ENCODE measurements at places on chromosomes 1 and 21.

DNA sequence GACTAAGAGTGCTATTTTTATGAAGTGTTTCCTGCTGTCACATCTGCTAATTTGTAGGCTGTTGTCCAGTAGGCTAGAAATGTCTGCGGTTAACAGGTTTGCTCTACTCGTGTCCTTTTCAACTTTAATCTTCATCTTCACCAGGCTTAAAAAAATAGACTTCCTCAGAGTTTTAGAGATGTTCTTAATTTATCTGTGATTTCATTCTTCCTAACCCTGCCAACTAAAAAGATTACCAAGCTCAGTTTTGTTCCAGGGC is 66.8 kb downstream of the SASS6 start:
- H3K27ac ChIP-seq, result peak overlapping the region; percentile 15
- peaks cover 9% of the 10 kb centered on the region for H3K4me1 ChIP-seq
- peaks cover 44% of the 10 kb centered on the region for H3K36me3 ChIP-seq
- no peak for DNase-seq
- no peaks in the 10 kb centered on the region for H3K27me3 ChIP-seq

DNA sequence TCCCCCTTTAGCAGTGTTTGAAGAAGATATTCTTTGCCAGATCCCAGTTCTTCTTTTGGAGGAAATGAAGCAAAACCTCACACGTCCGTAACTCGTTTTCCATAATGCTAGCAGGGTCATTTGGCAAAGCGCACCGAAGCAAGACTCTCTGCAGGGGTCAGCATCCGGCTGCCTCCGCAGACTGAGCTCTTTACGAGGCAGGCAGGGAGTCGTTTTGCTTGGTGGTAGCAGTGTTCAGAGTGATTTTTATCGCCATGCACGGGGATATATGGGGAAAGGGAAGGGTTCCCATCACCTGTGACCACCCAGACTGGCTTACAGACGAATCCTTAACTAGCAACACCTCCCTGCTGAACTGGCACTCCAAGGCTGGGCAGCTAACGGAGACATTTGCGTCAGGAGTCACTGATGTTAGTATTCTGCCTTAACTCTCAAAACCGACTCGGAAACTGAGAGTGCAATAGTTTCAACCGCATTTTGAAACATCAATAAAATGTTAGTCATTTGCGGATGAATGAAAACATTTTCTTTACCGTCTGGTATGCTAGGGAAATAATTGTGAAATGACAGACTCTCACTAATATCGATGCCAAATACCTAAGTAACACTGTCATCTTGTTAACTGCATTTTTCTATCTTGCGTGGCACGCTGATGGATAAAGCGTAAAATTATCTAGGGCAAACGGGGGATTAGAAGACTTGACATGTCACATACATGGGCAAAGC is 2.2 kb upstream of the NEGR1 start:
- DNase-seq, result peak; percentile 56
- peaks cover 17% of the 10 kb centered on the region for H3K27me3 ChIP-seq
- no peak overlapping the region for H3K4me3 ChIP-seq
- no peaks in the 10 kb centered on the region for H3K36me3 ChIP-seq
- H3K4me1 ChIP-seq, result peaks cover 18% of the 10 kb centered on the region
- H3K27ac ChIP-seq, result no peak overlapping the region

DNA sequence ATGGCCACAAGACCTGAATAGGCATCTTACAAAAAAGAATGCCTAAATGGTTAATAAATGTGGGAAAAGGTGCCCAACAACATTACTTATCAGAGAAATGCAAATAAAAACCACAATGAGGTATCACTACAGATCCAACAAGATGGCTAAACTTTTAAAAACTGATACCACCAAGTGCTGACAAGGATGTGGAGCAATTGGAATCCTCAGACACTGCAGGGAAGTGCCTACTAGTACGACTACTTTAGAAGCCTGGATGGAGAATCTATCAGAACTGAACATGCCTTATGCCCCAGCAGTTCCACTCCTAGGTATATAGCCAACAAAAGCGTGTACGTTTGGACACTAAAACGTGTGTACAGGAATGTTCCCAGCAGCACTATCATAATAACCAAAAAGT is 19.9 kb downstream of the TNFRSF8 start:
- no peak overlapping the region for H3K4me3 ChIP-seq
- no peak for DNase-seq
- no peaks in the 10 kb centered on the region for H3K27me3 ChIP-seq
- H3K36me3 ChIP-seq, result peaks cover 47% of the 10 kb centered on the region

DNA sequence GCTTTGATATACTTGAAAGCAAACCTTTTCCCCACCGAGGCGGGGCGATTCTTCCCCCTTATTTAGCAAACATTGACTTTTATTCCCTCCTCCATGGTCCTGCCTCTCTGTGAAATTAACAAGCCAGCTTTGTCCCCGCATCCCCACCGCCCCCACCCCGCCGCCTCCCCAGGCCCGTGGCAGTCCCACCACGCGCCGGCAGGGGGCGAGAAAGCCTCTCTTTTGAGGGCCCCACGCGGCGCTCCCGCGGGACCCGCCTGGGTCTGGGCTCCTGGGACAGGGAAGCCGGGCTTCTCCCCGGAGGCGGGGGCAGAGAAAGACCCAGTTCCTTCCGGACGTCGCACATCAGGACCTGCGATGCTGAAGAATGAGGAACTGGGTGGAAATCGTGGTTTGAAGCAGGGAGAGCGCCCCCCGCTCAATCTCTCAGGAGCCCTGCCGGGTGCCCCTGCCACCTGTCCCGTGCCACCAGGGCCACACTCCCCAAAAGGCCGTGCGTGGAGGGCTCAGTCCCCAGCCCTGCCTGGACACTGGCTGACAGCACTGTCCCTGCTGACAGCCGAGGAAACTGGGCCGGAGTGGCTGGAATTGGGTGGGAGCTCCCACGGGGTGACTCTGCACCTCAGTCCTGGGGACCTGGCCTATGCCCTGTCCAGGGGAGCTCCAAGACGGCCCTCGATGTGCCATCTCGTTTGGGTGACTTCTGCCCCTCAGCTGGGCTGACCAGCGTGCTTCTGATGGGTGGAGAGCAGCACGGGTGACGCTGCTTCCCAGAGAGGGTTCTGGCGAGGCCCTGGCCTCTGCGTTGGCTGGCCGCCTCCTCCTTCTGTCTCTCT is 8.6 kb upstream of the ACTRT2 start:
- H3K27ac ChIP-seq, result no peak overlapping the region
- no peak overlapping the region for H3K4me3 ChIP-seq
- peaks cover 30% of the 10 kb centered on the region for H3K27me3 ChIP-seq
- no peaks in the 10 kb centered on the region for H3K4me1 ChIP-seq
- H3K36me3 ChIP-seq, result peaks cover 3% of the 10 kb centered on the region

- H3K4me1 ChIP-seq, result peaks cover 17% of the 10 kb centered on the region
- no peak overlapping the region for H3K27ac ChIP-seq
- no peaks in the 10 kb centered on the region for H3K27me3 ChIP-seq
- H3K4me3 ChIP-seq, result no peak overlapping the region
Observed at GRCh38 chr1:97905141-97905940, 15.5 kb downstream of the DPYD start.

- peaks cover 5% of the 10 kb centered on the region for H3K4me1 ChIP-seq
- H3K27me3 ChIP-seq, result peaks cover 20% of the 10 kb centered on the region
- no peak overlapping the region for H3K4me3 ChIP-seq
Observed at GRCh38 chr1:94912263-94913184, 14.4 kb downstream of the CNN3 start.

DNA sequence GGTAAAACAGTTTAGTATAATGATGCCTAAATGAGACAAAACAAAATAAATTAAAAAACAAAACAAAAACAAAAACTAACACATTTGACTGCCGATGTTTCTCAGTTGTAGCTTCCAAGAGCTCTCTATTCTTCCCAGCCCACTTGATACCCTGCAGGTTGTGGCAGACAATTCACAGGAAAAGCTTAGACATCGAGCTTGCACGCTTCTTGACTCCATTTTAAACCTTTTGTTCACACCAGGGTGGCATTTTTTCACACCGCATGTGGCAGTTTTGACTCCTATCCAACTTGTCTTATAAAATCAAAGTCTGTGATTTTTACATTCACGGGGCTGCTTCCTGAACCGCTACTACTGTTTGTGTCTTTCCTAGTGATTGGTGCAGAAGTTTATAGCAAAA is 575.9 kb downstream of the USP25 start:
- H3K4me1 ChIP-seq, result peaks cover 2% of the 10 kb centered on the region
- H3K36me3 ChIP-seq, result no peaks in the 10 kb centered on the region
- no peak overlapping the region for H3K4me3 ChIP-seq
- no peak for DNase-seq
- no peak overlapping the region for H3K27ac ChIP-seq
- no peaks in the 10 kb centered on the region for H3K27me3 ChIP-seq

DNA sequence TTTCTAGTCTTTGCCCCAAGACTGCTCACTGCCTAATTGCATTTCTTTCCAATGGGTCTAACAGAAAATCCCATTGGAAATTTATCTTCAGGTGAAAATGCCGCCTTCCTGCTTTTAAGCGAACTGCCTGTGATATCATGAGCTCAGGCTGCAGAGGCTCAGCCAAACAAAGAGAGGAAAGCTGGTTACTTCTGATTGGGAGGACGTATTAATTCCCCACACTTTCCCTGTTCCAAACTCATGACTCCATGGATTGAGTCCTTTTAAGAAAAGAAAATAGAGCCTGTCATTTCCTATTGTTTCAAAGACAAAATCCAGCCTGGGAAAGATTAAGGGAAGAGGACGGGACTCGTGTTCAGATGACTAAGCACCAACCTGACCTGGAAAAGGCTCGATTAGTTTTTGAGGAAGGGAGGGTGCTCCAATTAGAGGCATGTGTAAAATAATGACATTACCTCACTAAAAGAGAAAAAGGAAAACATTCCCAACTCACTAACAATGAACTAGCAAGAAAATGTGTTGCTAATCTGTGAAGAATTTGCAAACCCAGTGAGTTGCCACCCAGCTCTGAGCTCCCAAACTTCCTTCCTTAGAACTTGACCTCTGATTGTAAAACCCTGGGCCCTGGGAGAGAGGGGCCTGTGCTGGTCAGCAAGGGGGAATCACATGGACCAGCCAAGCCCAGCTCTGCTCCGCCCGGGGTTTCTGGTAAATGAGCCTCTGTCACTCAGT is 61.2 kb downstream of the TCP10L start:
- no peaks in the 10 kb centered on the region for H3K4me1 ChIP-seq
- no peak overlapping the region for H3K4me3 ChIP-seq
- no peak overlapping the region for H3K27ac ChIP-seq
- H3K36me3 ChIP-seq, result no peaks in the 10 kb centered on the region

DNA sequence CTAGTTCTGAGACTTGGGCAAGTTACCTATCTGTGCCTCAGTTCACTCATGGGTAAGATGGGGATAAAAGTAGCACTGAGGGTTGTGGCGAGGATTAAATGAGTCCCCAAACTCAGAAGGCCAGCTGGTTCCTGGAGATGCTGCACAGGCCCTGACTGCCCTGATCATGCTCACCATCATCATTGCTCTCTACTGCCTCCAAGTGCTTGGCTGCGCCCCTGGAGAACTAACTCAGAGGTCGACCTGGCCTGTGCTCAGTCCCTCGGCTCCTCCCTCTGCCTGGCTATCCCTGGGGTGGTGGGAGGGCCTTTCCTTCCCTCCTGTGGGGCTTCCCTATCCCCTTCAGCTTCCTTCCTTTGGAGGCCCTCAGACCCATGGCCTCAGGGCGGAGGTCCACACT is 5.6 kb downstream of the SLC5A9 start:
- H3K4me3 ChIP-seq, result no peak overlapping the region
- peaks cover 9% of the 10 kb centered on the region for H3K4me1 ChIP-seq
- H3K27me3 ChIP-seq, result peaks cover 8% of the 10 kb centered on the region
- DNase-seq, result no peak
- no peaks in the 10 kb centered on the region for H3K36me3 ChIP-seq

GRCh38 chr1:44602634-44603628 is 71.3 kb downstream of the TMEM53 start:
- no peaks in the 10 kb centered on the region for H3K27me3 ChIP-seq
- H3K36me3 ChIP-seq, result no peaks in the 10 kb centered on the region
- DNase-seq, result no peak
- no peak overlapping the region for H3K27ac ChIP-seq

GRCh38 chr21:34553151-34553952 is 41.3 kb upstream of the KCNE1 start:
- H3K4me3 ChIP-seq, result no peak overlapping the region
- H3K36me3 ChIP-seq, result peaks cover 41% of the 10 kb centered on the region
- H3K27ac ChIP-seq, result peak overlapping the region; percentile 79
- no peaks in the 10 kb centered on the region for H3K27me3 ChIP-seq
- peaks cover 28% of the 10 kb centered on the region for H3K4me1 ChIP-seq
- no peak for DNase-seq

GRCh38 chr1:33797849-33798248 is 66.0 kb upstream of the HMGB4 start:
- DNase-seq, result no peak
- H3K4me1 ChIP-seq, result no peaks in the 10 kb centered on the region
- H3K36me3 ChIP-seq, result no peaks in the 10 kb centered on the region
- peaks cover 5% of the 10 kb centered on the region for H3K27me3 ChIP-seq
- no peak overlapping the region for H3K4me3 ChIP-seq
- no peak overlapping the region for H3K27ac ChIP-seq

DNA sequence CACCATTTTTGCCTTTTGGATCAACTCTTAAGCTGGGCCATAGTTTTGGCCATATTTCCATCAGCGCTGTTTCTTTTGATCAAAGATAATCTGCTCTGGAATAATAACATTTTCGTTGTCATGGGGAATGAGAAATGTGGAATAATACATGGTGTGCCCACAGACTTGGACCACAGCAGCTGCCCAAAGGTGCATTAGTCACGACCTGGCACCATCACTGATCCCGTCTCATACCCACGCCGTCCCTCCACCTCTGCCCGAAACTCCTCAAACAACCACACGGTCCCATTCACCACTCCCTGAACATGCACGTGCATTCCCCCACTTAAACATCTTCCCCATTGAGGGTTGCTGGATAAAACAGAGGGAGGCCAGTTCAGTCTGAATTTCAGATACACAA is 76.9 kb downstream of the SLC66A1 start:
- DNase-seq, result no peak
- peaks cover 38% of the 10 kb centered on the region for H3K4me1 ChIP-seq
- no peaks in the 10 kb centered on the region for H3K27me3 ChIP-seq
- H3K4me3 ChIP-seq, result no peak overlapping the region

GRCh38 chr1:175512637-175513412 is 230.6 kb downstream of the TNR start:
- no peaks in the 10 kb centered on the region for H3K36me3 ChIP-seq
- peak; percentile 9 for DNase-seq
- H3K27ac ChIP-seq, result no peak overlapping the region
- peaks cover 19% of the 10 kb centered on the region for H3K27me3 ChIP-seq
- peaks cover 37% of the 10 kb centered on the region for H3K4me1 ChIP-seq
